ENCODE measurements at places on chromosomes 4 and X. TPM values are rescaled to one million over a fixed set of nuclear protein-coding genes. Genes with fewer than 3 reads are reported as not detected.

GRCh38 chrX:119008110-119008744, 33.8 kb downstream of the LONRF3 start:
- DNase-seq = no peak

- no peak for DNase-seq
Observed at GRCh38 chr4:128477540-128477939, 189.9 kb upstream of the PGRMC2 start.

DNA sequence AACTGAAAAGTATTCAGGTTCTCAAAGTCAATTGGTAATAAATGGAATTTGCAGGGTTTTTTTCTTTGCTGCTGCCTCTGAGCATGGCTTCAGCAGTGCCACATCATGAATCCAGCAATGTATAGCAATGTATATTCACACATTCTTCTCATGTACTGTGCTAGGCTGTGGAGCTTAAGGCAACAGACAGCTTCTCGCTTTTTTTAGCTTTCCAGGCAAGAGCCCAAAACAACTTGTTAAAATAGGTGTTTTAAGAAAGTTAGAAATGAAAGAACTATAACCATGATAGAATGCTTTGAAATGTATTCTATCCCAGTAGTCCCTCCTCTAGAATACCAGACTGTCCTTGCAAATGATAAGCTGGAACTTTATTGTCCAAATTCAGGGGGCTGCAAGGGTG, 30.4 kb downstream of the SMIM43 start:
- DNase-seq = no peak

DNA sequence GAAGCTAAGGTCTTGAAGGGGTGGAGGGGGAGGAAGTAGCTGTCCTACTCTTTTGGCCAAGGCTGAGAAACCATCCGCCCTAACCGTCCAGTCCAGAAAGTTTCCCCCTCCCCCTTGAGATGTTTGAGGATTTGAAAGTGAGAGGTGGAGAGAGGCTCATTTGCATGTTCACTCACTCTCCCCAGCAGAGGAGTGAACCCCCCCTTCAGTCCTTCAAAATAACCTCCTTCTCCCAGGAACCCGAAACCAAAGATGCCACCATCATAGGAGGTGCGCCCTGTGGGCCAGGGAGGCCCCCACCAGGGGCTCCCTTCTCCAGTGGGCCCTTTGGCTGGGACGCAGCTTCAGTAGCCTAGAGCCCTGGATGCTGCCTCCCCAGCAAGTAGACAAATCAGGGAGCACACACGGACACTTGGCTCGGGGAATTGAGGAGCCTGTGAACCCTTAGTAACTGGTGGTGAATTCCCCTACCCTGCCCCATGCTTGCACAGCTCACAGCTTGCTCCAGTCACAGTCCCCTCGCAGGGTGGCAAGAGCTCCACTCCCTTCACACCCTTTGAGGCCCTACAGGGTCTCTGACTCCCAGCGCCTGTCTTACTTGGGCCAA, 25.6 kb downstream of the ELF4 start:
- DNase-seq = no peak

DNA sequence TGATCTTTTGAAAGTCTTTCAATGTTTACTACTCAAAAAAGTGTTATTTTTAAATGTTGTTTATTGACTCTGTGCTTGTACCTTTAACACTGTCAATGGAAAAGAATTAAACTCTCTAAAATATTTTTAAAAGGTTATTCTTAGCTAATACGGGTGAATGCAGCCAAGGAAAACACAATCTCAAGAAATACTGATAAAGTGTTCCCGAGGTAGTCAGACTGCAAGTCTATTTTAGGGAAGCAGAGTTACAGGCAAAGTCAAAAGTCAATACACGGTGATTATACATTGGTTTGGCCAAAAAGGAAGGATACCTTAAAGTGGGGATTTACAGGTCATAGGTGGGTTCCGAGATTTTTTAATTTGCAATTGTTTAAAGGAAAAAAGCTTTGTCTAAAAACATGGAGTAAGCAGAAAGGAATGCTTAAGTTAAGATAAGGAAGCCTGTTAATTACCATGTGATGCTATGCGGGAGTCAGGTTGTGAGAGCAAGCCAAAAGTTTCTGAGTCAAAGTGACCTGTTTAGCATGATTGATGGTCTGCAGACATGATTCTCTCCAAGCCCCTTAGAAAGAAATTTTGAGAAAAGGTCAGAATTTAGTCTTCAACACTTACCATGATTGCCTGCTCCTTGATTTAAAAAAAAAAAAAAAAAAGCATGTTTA, 288.4 kb downstream of the KLHL4 start:
- DNase-seq = no peak

DNA sequence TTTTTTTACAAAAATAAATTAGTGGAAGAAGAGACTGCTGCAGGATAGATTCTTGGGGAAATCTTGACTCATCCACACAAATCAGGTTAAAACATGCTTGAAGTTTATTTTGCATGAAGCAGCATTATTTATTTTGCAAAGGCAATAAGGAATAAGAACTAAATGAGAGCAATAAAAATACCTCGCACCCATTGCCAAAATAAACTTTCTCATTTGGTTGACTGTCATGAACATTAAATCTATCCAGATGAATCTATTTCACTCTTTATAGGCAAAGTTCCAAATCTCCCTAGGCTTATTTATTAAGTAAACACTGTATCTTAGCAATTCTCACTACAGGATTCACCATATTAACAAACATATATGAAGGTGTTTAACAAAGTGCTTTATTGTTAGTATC, 58.9 kb downstream of the HOPX start:
- DNase-seq = no peak

- DNase-seq = peak; percentile 34
Observed at GRCh38 chr4:15805583-15806517, 27.7 kb downstream of the CD38 start.

DNA sequence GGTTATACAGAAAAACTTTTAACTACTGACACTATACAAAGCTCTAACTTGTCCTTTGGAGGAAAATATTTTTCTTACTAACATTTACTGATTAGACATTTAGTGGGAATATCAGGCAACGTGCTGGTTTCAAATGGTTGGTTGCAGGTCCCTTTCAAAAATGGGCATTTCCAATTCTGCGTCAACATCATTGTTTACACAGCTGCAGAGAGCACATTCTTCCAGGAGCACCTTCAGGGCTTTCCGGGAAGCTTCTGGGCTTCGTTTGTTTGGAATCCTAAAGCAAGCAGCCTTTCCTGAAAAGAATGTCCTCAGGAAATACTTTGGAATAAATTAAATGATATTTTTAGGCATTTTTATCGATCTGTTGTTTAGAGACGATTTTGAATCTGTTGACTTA, 289.7 kb downstream of the TRIML1 start:
- no peak for DNase-seq

- DNase-seq = no peak
Observed at GRCh38 chr4:101630319-101630986, 160.1 kb upstream of the BANK1 start.

GRCh38 chr4:16942491-16942890, 44.0 kb upstream of the LDB2 start:
- no peak for DNase-seq

DNA sequence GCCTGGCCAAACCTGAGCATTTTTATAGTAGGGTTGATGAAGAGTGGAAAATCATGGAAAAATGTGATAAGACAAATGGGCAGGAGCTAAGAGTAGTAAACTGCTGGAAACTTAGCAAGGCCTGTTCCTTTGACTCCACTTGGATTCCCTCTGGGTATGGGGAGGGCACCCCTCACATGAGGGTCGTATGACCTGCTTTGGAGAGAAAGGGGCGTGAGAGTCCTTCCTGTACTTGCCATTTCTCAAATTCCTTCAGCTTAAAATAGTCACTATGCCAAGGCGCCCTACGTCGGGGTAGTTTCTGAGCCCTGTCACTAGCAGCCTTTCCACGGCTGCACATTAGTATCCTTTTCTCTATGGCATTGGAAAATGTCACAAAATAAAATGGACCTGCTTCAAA, 49.1 kb downstream of the GPRIN3 start:
- no peak for DNase-seq

DNA sequence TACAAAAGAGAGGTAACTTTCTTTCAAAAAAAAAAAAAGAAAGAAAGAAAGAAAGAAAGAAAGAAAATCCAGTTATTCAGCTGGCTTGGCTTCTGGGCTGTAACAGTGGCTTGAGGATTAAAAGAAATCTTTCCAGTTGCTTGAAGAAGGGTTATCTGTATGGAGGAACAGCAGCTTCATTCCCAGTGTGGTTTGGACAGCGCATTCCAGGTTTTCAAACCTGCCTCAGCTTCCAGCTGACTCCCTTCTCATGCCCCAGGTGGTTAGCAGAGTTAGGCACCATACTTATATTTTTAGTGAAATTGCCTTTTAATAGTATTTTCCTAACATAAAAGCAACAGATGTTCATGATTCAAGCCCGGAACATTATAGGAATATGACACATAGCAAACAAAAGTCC, 48.6 kb downstream of the TMEM164 start:
- no peak for DNase-seq

- DNase-seq = no peak
Observed at GRCh38 chrX:37912304-37912703, 64.9 kb upstream of the DYNLT3 start.

- DNase-seq = no peak
Observed at GRCh38 chrX:150573702-150574101, 5.3 kb downstream of the MTM1 start.

DNA sequence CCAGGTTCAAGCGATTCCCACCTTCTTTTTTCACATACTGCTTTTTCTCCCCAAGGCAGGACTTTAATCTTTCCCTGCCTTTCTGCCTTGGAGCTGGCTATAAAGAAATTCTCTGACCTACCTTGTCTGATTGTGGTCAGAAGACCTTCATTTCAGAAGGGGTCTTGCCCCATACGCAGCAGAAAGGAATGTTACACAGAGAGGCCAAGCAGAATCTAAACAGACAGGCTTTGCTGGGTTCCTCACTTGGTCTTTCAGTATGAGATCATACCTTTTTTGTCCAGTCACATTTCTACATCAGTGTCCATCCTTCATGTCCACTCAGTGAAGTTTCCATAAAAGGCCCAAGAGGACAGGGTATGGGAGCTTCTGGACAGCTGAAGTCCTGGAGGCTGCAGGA, 108.3 kb upstream of the RBPJ start:
- no peak for DNase-seq

DNA sequence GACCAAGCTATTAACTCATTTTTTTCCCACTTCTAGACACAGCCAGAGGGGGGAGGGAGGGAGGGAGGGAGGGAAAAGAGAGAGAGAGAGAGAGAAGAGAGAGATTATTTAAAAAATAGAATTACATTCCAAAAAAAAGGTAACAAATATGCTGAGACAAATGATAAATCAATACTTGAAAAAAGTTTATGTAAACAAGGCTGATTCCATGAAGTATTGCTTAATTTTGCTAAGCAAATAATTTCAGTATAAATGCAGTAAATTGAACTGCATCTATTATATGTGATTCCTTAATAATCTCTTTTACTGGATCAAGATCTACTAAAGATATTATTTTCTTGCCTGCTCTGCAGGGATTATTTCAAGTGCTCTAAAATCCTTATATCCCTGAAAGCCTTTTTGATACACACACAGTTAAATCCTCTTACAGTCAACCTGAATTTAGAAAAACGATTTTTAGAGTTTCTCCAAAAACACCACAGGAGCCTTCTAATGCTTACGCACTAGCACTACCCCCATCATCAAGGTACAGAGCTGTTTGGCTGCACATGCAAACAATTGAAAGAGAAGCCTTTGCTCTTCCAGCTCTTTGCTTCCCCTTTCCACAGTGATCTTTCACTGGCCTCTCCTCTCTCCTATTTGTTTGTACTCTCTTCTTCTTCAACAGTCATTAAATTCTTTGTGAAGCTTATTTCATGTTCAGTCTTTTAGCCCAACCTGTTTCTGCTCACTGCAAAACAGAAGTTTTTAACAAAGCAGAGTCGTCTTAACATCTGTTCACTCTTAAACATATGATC, 426.3 kb upstream of the FAM241A start:
- DNase-seq = no peak

DNA sequence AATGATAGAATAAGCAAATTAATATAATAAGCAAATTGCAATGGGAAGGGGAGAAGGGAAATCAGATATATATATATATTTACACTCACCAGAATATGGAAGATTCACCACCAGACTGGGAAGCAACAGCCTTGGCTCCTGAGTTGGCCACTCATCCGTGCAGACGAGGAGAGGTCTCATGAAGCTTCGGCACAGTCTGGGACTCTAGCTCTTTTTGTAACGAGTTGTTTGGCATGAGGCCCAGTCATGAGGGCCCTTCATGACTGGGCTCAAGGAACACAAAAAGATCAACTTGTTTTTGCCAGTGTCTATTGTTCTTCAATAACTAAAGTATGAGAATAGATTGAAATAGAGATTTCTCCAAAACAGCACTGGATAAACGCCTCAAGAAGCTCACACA, 176.4 kb downstream of the ADGRA3 start:
- DNase-seq = no peak

GRCh38 chrX:75230296-75230695, 43.6 kb upstream of the UPRT start:
- DNase-seq = no peak

- no peak for DNase-seq
Observed at GRCh38 chr4:164096766-164097518, 602.5 kb downstream of the TMA16 start.

GRCh38 chr4:153782581-153782980, 6.3 kb downstream of the SFRP2 start:
- no peak for DNase-seq

DNA sequence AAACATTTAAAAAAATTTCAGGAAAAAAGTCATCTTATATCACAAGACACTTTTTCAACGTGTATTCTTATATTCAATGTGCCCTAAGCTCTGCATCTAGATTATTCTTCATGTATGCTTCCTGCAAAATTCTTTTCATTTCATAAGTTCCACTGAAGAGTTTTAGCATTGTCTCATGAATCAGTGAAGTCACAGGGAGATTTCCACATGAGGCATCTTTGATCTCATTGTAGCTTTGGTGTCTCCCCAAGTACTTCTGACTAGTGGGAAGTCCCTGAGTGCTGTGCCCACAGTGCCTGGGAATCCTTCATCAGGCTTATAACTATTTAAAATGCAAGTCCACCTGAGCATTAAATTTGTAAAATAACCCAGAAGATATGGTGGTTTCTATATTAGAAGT, 123.8 kb downstream of the MAD2L1 start:
- no peak for DNase-seq

GRCh38 chr4:86898562-86898961, 6.3 kb upstream of the C4orf36 start:
- no peak for DNase-seq

Gene HSD17B13
- total RNA-seq = not detected

Gene FRMD7
- not detected for total RNA-seq

Gene SLC25A53
- 7.3 TPM for total RNA-seq

Gene METTL14
- 20.5 TPM for total RNA-seq

Gene WDR1
- 382 TPM for total RNA-seq

Gene HGFAC
- 0.64 TPM for total RNA-seq

Gene GPR173
- total RNA-seq = 2.4 TPM

Gene ERAS
- not detected for total RNA-seq

Gene CT47B1
- not detected for total RNA-seq

Gene FOXR2
- total RNA-seq = not detected

Gene XK
- not detected for total RNA-seq

Gene CDS1
- total RNA-seq = 0.12 TPM

Gene NPY5R
- total RNA-seq = not detected

Gene GPR78
- total RNA-seq = not detected

Gene DMP1
- not detected for total RNA-seq

Gene BTC
- 0.39 TPM for total RNA-seq

Gene ADH4
- not detected for total RNA-seq

Gene RAI2
- 9.1 TPM for total RNA-seq

Gene PROM1
- total RNA-seq = 5.4 TPM
